ENCODE measurements at places on chromosomes 13 and 19. TPM values are rescaled to one million over a fixed set of nuclear protein-coding genes. Genes with fewer than 3 reads are reported as not detected.

DNA sequence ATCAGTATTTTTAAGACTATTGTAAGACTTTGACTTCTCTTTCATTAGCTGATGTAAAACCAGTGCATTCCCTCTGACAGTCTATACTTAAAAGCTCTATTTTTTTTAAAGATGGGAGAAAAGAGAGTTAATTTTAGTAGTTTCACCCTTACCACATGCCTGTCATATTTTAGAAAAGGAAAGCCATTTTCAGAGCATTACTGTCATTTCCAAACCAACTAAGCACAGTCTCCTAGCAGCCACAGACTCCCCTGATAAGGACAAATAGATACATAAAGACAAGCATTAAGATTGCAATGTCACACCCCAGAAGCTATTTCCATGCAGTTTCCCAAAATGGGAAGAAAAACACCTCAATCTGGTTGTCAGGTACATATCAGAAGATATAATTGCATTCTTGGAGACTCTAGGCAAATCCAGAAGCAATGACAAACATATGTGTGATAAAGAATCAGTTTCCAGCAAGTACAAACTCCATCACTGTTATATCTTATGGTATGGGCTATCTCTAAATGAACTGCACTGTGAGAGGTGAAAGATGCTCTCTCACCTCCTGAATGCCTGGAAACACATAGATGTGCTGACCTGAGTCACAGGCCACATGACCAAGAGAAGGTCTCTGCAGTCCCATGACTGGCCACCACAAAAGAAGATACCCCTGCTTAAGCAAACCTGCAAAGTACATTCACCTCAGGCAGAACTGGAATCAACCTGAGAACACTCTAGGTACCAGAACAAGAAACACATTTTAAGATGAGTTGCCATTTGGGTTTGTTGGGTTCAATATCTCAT, 303.3 kb downstream of the POU4F1 start:
- no peaks in the 10 kb centered on the region for H3K4me1 ChIP-seq
- H3K27me3 ChIP-seq: no peaks in the 10 kb centered on the region
- no peaks in the 10 kb centered on the region for H3K36me3 ChIP-seq
- no peak overlapping the region for H3K27ac ChIP-seq
- H3K4me3 ChIP-seq: no peak overlapping the region

Gene KIR3DL2
- total RNA-seq: not detected

GRCh38 chr19:56120371-56121179, 520 bp downstream of the ZNF787 start:
- peaks cover 11% of the 10 kb centered on the region for H3K4me1 ChIP-seq
- H3K27ac ChIP-seq: peak overlapping the region; percentile 92
- H3K4me3 ChIP-seq: peak overlapping the region; percentile 75
- no peaks in the 10 kb centered on the region for H3K36me3 ChIP-seq
- no peaks in the 10 kb centered on the region for H3K27me3 ChIP-seq

Gene LIN37
- 12.7 TPM for total RNA-seq

DNA sequence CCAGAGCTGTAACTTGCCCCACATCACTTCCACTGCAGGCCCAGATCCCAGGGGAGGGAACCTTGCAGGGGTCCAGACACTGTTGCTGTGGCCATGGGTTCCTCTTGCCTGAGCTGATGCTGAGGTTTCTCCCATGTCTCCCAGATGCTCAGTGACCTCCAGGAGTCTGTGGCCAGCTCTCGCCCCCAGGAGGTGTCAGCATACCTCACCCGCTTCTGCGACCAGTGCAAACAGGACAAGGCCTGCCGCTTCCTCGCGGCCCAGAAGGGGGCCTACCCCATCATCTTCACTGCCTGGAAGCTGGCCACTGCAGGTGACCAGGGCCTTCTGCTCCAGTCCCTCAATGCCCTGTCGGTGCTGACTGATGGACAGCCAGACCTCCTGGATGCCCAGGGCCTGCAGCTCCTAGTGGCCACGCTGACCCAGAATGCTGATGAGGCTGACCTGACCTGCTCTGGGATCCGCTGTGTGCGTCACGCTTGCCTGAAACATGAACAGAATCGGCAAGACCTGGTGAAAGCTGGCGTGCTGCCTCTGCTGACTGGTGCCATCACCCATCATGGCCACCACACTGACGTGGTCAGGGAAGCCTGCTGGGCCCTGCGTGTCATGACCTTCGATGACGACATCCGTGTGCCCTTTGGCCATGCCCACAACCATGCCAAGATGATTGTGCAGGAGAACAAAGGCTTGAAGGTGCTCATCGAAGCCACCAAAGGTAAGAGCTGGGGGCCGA, 12.1 kb upstream of the SLC25A42 start:
- peaks cover 29% of the 10 kb centered on the region for H3K36me3 ChIP-seq
- H3K27ac ChIP-seq: no peak overlapping the region
- H3K4me3 ChIP-seq: no peak overlapping the region
- H3K27me3 ChIP-seq: no peaks in the 10 kb centered on the region
- no peak for DNase-seq

DNA sequence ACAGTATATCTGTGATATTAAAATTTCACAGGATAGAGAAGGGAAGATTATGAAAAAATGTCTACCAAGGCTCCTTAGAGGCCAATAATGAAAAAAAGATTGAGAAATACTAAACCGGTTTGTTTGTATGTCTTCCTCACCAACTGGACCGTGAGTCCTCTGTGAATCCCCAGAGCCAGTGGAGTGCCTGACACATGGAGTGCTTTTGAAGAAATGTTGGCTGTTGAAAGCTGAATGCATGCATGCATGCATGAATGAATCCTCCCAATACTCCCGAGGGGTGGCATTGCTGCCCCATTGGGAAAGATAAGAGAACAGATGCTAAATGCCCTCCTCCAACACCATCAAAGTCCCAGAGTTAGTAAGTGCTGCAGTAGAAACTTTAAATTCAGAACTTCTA, 152.7 kb upstream of the SERP2 start:
- H3K36me3 ChIP-seq: no peaks in the 10 kb centered on the region
- H3K27ac ChIP-seq: no peak overlapping the region
- no peak overlapping the region for H3K4me3 ChIP-seq
- H3K4me1 ChIP-seq: peaks cover 21% of the 10 kb centered on the region

DNA sequence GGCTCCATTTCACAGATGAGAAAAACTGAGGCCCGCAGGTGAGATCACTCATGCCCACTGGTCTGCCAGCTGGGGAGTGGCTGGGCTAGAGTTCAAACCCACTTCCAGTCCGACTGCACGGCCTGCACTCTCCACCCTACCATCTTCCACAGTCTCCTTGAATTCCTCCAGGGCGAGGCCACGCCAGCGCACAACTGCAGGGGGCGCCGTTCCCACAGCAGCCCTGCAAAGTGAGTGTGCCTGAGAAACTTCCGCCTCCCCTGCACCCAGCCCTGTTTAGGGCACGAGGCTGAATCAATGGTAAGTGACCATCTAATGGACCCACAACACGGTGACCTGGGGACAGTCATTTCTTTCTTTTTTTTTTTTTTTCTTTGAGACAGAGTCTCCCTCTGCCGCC, 829 bp upstream of the ATCAY start:
- H3K4me3 ChIP-seq: no peak overlapping the region
- H3K27me3 ChIP-seq: peaks cover 12% of the 10 kb centered on the region
- no peaks in the 10 kb centered on the region for H3K36me3 ChIP-seq
- no peak overlapping the region for H3K27ac ChIP-seq
- DNase-seq: no peak

Data from astrocyte (in vitro differentiated cells and primary cell).